ENCODE measurements at places on chromosomes 1 and 21.

DNA sequence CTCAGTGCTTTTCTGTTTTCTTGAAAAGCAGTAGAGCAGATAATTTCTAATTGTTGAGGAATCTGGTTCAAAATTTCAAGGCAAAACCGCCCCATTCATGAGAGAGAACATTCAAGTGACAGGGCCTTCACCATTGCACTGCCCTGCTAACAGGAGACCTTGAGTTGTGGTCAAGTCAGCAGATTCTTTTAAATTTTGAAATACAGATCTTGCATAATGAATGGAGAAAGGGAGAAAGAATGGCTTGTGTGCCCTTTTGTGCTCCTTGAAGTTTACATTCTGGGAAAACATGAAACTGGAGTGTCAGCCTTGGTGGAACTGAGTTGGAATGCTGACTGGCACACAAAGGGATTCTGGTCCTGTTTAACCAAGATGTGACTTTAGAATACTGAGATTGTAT lies 164.5 kb upstream of the UBE2U start:
- DNase-seq: no peak

GRCh38 chr1:175118375-175119367 lies 51.0 kb downstream of the TNN start:
- no peak for DNase-seq

DNA sequence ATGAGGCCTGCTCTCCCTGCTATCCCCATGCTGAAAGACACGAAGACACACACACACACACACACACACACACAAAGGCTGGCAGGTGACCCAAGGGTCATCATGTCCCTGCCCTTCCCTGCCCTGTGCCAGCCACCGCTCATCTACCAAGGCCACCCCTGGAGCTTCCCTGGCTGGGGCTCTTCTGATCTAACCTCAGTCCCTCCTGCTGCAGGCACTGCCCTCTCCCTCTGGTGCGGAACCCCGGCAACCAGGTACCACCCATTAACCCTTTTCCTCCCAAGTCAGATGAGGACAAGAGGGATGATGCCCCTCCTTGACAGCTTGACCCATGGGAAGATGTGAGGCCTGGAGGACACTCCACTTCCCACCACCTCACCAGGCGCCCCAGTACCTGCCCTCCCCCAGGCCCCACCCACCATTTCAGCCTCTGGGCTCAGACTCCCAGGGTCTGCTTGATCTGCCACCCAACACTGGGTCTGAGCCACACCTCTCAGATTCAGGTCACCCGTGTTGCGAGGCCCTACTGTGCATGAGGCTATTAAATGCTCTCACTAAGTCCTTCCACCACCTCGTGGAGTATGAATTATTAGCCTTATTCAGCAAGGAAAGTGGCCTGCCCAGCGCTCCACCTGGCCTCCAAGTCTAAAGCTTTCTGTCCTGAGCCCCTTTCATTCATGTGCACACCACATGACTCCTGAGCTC lies 2.5 kb downstream of the SDC3 start:
- DNase-seq: no peak

DNA sequence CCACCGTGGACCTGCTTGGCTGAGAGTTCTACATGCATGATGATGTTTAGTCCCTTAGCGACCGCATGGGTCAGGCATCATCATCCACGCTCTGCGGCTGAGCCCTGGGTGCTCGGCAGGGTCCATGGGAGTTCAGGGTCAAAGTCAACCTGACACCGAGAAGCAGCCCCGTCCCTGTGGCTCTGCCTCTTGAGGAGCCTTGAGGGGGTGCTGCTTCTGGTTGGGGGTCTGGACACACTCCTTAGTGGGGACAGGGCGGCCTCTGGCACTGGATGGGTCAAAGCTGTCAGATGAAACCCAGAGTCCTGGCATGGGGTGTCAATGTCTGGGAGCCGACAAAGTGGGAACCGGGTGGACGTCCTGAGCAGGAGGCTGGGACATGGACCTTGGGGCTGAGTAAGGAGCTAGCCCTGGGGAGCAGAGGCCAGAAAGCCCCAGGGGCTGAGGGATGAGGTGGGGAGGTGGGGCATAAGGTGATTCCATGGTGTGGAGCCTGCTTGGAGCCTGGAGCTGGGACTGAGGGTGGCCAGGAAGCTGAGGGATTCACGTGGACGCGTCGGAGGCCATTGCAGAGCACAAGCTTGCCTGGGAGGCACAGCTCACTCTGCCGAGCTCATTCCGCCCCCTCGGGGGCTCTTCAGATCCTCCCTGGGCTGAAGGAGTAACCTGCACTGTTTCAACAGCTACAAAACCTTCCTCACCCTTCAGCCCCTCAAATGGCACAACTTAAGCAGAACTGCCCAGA lies 53.9 kb downstream of the UMODL1 start:
- no peak for DNase-seq

GRCh38 chr1:28295936-28296335 lies 32.9 kb upstream of the MED18 start:
- DNase-seq: no peak

Measured in CD4-positive, alpha-beta T cell treated with Interleukin-15 for 1 hour (primary cell).